Activated CD4-positive, alpha-beta T cell treated with anti-CD3 and anti-CD28 coated beads for 48 hours (primary cell): ENCODE measurements at places on chromosomes 5 and 9.

DNA sequence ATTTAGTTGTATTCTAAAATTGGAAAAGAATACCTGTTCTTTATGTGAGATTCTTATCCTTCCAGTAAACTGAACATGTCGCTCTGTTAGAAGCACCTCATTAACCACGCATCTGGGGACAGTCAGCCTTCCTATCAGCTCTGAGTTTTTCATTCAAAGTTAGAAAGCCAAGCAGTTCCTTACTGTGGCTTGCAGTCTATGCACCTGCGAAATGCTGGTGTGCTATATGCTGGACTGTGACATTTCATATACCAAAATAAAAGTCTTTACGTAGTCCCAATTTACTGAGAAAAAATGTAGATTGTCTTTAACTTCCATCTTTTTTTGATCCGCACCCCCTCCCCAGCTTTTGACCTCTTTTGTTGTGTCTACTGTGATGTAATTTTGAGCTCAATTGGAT is 4.3 kb downstream of the ANP32B start:
- no peak for DNase-seq

DNA sequence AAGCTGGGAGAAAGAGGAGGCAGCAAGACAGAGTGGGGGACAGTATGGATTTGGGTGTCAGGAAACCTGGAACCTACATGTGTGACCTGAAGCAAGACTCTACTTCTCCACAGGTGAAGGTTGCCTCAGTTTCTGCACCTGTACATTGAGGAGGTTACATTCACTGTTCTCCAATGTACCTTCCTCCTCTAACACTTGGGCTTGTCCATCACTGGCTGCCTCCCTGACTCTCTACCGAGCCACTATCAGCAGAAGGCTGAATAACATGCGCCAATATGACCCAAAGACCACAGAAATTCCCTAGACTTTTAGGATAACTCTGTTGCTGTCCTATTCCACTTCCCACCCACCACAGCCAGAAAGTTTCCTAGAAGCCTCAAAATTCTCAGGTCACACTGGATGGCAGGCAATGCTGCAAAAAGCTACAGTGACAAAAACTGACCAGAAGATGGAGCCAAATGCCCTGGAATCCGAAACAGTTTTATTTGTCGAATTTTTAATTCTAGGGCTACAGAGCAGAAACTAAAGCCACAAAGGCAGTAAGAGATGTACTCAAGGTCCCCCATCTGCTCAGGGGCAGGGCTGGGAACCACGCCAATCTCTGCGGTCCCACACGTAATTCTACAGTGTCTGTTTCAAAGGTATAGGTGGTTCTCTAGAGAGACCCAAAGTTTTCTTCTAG is 64.4 kb downstream of the FAM114A2 start:
- peak; percentile 34 for DNase-seq

DNA sequence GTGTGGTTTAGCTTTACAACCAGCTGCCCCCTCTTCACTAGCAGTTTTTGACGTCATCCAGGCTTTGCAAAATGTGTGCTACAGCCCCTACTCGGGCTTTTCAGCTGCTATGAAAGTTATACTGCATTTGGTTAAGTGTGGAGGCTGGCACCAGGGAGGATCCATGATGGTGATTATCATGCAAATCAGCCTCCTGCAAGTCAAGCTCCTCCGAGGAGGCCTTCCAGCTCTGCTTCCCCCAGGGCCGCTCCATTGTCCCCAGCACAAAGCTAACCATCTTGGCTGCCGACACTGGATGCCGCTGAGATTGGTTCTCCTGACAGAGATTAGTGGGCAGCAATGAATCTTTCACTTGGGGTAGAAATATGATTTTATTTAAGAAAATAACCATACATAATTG is 159.6 kb downstream of the NR2F1-AS1 start:
- no peak for DNase-seq

- DNase-seq: no peak
Observed at GRCh38 chr9:33677961-33678360, 117.4 kb upstream of the PRSS3 start.

DNA sequence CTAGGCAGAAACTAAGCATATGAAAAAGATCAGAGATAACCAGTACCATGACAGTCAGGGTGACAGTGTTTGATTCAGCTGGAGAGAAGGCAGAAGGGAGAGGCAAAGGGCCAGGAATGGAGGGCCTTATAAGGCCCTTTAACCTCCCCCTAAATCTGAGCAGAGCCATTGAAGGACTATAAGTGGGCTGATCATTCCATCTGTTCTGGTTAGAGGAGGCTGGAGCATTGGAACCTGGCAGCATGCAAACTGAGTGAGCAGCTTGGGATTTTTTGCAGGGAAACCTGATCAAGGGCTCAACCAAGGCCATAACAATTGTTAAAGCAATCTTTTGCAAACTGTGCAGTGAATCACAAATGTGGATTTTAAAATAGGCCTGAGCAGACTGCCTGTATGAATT is 174.5 kb upstream of the DAP start:
- no peak for DNase-seq

DNA sequence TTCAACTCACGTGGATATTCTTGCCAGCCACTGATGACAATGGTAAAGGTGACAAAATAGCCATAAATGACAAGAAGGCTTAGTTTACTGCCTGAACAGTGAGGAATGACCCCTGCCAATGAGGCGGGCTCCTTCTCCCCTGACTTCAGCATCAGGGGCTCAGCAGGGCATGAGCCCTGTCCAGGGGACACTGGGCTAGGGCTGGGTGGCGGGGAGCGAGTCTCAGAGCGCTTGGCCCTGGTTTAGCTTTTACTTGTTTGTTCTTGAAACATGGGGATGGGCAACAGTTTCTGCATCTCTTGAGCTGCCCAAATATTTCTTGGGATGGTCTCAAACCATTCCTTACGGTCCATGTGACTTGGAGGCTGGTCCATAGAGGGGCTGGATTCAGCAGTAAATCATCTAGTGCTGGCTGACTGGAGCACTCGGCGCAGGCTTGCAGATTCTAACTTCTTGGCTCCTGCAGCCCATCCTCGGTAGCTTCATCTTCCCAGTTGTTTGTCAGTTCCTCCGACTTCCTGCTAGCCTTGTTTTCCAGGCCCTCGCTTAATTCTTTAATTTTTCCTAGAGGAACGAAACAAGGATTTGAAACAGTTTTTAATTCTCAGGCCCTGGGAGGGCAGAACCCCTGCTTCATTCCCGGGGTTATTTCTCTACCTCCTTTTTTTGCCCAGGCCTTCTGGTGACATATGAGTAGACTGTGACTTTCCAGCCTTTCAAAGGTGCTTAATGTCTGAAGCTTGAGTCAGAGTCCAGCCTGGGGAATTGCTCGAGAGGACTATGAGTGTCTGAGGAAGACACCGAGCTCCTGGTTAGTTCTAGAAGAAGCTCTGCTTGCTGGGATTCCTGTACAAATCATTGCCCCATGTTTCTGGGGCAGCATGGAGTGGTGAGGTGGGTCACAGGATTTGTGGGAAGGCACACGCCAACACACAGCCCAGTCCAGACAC is 4.5 kb upstream of the HMCN2 start:
- no peak for DNase-seq
